ENCODE measurements at places on chromosomes 13 and 19.

DNA sequence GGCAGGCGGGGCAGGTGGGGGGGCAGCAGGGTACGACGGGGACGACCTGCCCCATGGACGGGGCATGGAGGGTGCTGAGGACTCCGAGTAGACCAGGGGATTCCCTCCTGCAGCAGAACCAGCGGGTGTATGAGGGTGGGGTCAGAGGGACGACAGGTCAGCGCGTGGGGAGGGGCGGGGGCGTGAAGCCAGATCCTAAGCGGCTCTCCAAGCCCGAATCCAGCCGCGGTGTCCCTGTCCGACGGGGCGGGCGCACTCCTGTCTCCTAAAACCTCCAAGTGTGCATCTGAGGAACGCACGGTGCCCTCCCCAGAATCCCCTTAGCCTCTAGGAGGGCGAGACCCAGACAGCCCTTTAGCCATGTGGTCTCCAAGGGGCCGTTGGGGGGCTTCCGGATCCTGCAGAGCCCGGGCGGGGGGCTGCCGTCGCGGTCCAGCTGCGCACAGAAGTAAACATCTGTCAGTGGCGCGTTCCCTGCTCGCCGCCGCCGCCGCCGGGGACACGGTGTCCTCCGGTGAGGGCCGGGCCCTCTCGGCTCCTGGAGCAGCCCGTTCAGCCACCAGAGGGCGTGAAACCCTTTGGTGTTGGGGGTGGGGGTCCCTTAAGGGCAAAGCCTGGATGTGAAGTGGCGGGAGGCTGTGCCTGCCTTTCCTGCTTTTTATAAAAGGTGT lies 730 bp downstream of the NRTN start:
- DNase-seq: no peak

DNA sequence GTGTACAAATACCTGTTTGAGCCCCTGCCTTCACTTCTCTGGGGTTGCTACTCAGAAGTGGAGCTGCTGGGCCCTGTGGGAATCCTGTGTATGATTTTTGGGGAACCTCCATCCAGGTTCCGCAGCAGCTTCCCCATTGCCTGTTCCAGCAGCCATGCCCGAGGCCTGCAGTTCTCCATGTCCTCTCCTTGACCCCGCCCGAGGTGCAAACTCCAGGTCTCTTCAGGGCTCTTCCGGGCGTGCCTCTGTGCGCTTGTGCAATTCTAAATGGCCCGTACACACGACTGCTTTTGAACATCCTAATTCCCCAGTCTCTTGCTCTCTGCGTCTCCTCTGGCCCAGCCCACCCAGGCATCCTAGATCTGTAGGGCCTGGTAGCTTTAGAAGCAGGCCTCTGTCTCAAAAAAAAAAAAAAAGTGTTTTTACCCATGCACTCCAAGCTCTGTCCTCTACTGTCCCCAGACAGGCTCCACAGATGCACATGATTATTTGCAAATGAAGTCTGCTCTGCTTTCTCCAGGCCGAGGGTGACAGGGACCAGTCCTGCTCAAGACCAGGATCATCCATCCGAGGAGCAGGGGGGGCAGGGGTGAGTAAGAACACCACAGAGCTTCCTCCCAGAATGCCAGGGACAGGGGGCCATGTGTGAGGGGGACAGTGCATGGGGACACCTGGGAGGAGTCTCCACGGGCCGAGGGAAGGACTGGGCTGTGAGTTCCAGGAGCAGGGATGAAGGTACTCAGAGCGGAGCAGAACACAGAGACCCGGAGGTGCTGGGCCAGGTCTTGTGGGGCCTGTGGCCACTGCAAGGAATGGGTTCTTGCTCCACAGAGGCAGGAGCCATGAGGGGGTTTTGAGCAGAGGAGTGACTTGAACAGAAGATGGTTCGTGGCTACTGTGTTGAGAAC lies 51.7 kb downstream of the SLC7A9 start:
- DNase-seq: no peak

- no peak for DNase-seq
Observed at GRCh38 chr13:74111399-74111798, 22.8 kb downstream of the KLF12 start.

DNA sequence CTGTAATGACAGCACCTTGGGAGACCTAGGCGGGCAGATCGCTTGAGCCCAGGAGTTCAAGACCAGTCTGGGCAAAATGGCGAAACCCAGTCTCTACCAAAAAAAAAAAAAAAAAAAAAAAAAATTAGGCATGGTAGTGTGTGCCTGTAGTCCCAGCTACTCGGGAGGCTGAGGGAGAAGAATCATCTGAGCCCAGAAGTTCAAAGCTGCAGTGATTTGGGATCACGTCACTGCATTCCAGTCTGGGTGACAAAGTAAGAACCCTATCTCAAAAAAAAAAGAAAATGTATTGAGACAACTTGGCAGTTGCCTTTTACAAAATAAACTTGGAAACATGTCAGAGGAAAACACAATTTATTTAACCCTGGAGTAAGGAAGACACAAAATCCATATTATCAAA lies 26.8 kb downstream of the RBM26 start:
- no peak for DNase-seq
